ENCODE measurements at places on chromosomes 1 and 21.

DNA sequence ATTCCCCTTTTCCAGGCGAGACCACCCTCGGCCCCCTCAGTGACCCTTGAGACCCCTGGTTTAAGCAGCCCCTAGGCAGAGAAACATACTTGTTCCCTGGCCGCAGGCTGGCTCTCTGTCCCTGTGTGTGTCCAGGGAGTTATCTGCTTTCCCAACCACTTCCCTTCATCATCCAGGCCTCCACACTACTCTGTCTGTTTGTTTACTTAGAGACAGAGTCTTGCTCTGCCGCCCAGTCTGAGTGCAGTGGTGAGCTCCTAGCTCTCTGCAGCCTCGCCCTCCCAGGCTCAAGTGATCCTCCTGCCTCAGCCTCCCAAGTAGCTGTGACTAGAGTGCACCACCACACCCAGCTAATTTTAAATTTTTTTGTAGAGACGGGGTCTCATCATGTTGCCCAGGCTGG lies 5.8 kb upstream of the VWA1 start:
- no peak for DNase-seq

GRCh38 chr1:25566730-25567341 lies 23.4 kb downstream of the LDLRAP1 start:
- no peak for DNase-seq

DNA sequence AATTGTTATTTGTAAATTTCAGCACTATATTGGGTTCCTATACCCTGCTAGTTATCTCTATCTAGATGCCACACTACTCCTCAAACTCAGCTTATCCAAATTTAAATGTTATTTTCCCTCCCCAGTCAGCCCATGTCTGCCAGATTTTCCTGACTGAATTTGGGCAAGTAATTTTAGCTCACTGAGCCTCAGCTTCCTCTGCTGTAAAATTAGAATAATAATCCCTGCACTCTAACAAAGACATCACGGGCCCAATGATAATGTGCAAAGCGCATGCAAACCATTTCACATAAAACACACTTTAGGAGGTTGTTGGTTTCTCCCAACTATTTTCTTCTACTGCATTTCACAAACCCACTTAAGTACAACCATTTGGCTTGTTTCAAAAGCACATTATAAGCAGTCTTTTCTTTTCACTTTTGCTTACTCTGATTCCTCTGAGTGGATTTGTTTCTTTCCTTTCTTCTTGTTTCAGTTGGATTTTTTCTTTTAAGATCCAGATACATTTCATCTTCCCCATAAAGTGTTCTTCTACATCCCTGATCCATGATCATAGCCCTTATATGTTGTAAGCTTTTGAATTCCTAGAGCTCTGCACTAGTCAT lies 152.8 kb upstream of the DPT start:
- DNase-seq: no peak

GRCh38 chr1:189783456-189783855 lies 694.2 kb downstream of the BRINP3 start:
- no peak for DNase-seq

DNA sequence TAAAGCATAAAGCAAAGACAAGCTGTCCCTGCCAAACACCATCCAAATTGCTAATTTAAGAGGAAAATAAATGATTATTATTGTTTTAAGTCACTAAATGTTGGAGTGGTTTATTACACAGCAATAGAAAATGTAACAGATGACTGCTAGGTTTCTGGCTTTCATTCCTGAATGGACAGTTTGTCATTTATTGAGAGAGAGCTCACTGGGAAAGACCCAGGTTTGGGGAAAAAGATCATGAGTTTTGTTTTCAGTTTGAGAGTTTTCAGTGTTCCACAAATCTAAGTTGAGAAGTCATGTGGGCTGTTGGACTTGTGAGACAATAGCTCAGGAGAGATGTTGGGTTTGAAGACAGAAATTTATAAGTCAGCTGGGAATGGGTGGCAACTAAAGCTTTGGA lies 5.4 kb downstream of the GPA33 start:
- DNase-seq: no peak

- no peak for DNase-seq
Observed at GRCh38 chr21:35738347-35738961, 321.9 kb downstream of the SETD4 start.

GRCh38 chr1:100506217-100506616 lies 31.7 kb upstream of the GPR88 start:
- DNase-seq: no peak

Data from T-cell (primary cell).